ENCODE measurements at places on chromosomes 4 and X.

- peak; percentile 55 for DNase-seq
Measured at GRCh38 chrX:11757719-11758399, at the start of gene MSL3. Gene MSL3 (plus strand): TSS chrX:11758237. CDS start chrX:11758264, 27 bp downstream.

DNA sequence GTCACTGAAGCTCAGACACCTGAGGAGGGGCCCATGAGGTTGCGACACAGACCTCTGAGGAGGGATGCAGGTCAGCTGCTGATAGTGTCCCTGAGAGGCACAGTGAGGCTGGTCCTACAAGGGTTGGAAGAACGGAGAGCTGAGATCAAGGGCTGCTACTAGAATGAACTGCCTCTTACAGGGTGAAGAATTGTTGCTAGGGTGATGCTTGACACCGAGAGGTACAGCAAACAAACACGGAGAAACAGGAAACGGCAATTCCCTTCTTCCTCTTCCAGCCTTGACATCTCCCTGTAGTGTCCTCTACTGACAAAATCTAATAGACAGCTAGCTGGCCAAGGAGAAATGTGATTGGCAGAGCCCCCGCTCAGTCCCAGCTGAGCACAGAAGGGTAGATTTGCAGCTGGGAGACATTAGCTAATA, 11.8 kb upstream of the HPGDS start:
- no peak for DNase-seq

DNA sequence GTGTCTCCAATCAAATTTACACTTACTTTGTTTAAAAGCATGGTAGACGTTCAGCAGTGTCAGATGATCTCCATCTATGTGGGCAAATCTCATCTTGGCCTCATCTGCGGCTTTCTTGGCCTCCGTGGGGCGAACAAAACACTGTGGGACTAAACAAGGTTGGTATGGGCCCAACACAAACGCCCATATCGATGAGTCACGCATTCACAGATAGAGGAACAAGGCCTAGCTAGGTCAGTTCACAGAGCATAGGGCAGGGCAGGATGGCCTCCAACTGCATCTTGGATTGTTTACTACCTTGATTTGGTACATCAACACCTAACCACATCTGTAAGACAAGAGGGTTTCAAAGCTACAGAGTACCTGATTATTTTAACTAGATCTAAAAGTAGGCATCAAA, 47.3 kb downstream of the DHX15 start:
- no peak for DNase-seq

DNA sequence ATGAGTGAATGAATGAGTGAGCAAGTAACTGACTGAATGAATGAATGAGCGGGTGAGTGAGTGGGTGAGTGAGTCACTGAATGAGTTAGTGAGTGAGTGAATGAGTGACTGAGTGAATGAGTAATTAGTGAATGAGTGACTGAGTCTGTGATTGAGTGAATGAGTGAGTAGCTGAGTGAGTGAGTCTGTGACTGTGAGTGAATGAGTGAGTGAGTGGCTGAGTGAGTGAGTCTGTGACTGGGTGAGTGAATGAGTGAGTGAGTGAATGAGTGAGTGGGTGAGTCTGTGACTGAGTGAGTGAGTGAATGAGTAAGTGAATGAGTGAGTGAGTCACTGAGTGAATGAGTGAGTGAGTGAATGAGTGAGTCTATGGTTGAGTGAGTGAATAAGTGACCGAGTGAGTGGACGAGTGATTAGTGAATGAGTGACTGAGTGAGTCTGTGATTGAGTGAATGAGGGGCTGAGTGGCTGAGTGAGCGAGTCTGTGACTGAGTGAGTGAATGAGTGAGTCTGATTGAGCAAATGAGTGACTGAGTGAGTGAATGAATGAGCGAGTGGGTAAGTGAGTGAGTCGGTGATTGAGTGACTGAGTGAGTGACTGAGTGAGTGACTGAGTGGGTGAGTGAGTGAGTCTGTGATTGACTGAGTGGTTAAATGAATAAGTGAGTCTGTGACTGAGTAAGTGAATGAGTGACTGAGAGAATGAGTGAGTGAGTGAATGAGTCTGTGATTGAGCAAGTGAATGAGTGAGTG, 223.0 kb upstream of the PSAPL1 start:
- no peak for DNase-seq

- DNase-seq = no peak
Measured at GRCh38 chr4:139453041-139453370, 915 bp upstream of the RAB33B start.

Data from activated effector memory CD4-positive, alpha-beta T cell treated with Interleukin-2 at 50 U/mL for 16 hours (primary cell).